Mammary epithelial cell (primary cell): ENCODE measurements at places on chromosomes 13 and 19.

GRCh38 chr19:41801792-41802211 lies 5.4 kb downstream of the CEACAM3 start:
- DNase-seq = no peak

DNA sequence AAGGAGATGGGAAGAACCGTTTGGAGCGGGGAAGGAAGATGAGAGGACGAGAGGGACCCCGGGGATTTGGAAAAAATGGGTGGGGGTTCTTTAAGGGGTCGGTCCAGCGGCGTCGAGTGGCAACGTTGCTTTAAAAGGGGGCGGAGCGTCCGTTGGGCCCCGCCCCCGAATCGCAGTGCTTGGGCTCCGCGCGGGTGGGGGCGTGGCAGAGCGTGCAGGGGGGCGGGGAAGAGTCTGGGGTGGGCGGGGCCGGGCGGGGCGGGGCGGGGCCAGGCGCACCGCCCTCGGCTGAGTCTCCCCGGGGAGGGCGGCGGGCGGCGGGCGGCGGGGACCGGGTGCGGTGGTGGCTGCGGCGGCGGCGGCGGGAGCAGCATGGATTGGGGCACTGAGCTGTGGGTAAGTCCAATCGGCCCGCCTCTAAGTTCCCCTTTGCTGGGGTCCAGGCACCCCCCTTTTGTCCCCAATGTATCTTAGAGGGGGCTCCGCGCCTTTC lies at the start of gene TRIP10:
Gene TRIP10 (plus strand): TSS at position 291 of the 493 bp plus-strand sequence. CDS start 82 bp downstream, at position 373.
- peak; percentile 57 for DNase-seq

DNA sequence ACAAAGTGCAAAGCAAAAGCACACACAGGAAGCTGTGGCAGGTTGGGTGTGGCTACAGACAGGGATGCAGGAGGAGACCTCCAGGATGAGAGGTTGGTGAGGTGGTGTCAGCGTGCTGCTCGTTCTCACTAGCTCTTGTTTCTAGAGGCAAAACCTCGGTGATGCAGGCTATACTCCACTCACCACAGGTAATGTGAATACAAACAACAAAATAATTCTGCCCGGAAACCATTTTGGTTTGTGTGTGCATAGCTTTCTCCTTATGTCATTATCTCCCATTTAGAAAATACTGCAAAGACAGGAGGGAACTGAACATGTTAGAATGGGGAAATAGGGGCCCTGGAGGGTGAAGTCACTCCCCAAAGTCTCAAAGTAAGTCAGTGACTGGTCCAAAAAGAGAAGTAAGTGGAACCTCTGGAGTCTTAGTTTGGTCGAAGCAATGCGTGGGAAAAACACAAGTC lies 9.4 kb downstream of the LCP1 start:
- DNase-seq = no peak

DNA sequence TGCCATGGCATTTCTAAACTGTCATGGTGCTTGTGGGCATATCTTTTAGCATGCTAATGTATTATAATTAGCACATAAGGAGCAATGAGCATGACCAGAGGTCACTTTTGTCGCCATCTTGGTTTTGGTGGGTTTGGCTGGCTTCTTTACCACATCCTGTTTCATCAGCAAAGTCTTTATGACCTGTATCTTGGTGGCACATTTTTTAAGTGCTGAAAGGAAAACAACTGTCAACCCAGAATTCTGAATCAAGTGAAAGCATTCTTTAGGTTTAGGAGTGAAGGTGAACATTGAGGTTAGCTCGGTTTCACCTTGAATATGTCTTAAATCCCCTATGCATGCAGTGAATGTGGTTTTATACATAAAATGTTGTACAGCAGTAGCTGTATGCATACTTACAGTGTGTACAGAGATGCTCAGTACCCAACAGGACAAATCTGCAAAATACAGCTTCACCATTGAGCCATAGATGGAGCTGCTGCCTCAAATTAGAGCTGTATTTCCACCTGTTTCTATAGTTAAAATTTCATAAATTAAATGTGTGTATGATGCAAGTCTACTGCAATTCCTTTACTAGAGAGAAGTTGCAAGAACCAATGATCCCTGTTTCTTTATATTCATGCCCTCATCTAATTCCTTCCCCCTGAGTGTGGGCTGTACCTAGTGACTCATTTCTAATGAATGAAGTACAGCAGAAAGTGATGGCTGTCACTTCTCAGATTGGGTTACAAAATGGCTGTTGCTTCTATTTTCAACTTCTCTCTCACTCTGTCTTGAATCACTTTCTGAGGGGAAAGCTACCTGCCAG lies 25.2 kb upstream of the IGSF23 start:
- peak; percentile 74 for DNase-seq

- DNase-seq = peak; percentile 21
Observed at GRCh38 chr19:4636151-4636717, 3.1 kb upstream of the TNFAIP8L1 start.

DNA sequence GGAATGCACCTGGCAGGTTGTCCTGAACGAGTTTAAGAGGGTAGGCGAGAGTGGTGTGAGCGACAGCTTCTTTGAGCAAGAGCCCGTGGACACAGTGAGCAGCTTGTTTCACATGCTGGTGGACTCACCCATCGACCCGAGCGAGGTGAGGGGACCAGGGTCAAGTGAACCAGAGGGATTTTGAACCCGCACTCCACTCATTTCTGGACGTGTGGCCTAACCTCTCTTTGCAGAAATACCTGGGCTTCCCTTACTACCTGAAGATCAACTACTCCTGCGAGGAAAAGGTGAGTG lies 1.7 kb downstream of the CATSPERG start:
- DNase-seq = no peak

DNA sequence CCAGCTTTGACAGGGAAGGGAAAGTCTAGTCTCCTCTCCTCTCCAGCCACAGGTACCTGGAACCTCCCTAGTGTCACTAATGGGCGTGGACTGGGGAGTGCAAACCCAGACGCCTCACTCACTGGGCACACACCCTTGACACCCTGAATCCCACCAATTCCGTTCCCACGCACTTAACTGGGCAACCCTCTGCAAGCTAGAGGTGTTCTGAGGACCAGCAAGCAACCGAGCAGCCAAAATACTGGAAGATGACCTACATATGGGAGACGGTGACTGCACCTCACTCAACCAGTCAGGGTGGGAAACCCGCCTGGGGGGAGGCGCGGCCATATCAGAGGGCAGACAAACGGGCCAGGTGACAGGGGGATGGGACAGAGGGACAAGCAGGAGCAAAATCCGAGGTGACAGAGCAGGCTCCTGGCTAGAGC lies 991 bp downstream of the ABHD17A start:
- no peak for DNase-seq

DNA sequence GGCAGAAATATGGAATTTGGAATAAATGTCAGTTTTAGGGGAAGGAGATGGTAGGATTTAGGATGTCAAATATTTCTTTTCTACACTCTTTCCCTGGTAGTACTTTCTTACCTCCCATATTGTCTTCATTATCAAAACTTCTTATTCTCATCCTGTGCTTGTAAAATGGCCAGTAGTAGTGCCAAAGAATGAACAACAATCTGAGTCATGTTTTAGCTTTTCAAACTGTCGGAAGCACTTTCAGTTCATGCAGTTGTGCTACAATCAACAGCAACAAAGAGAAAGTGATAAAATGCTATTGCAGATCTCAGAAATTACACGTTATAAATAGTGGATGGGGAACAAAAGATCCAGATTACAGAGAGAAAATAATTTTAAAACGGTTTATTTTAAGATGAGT lies 193.7 kb upstream of the RXFP2 start:
- no peak for DNase-seq

- DNase-seq = no peak
Observed at GRCh38 chr19:14672188-14672872, 2.3 kb downstream of the ADGRE3 start.

- DNase-seq = no peak
Observed at GRCh38 chr19:33551676-33552075, 30.1 kb upstream of the PEPD start.

DNA sequence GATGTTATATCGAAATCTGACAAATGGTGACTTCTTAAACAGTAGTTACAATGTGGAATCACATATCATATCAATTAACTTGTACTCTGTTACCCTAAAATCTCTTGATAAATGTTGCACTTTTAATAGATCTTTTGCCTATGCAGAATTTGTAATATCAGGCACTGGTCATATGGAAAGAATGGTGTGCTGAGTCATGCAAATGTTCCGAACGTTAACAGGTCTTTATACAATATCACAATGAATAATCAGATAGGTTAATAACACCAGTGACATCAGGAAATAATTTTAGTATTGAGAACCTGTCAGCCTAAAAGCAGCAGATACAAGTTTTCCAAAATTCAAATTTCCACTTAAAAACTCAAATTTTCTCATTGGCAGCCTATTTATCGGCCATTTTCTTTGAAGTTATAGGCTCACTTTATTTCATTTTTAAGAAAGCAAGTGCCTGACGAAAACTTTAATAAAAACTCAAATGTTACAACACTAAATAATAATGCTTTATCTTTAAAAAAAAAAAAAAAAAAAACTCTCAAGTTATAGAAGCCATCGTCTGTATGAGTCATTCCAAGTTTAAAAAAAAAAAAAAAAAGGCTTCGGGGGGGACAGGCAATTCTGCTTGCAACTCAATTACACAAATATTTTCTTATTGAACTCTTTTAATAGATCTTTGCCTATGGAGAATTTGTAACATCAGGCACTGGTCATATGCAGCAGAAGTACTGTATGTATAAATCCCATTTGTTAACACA lies 180.9 kb downstream of the DIAPH3 start:
- no peak for DNase-seq
